ENCODE measurements at places on chromosomes 11 and 22. TPM values are rescaled to one million over a fixed set of nuclear protein-coding genes. Genes with fewer than 3 reads are reported as not detected.

Gene MRGPRX4
- total RNA-seq, result not detected

Gene OSBPL5
- total RNA-seq, result 6.0 TPM

Gene MEI1
- total RNA-seq, result 0.21 TPM

Gene ENTHD1
- not detected for total RNA-seq

Gene TRIM22
- total RNA-seq, result 0.81 TPM

Measured in A549 treated with ZK216348 at 1 μM for 4 hours (cell line).